ENCODE measurements at places on chromosomes 1 and 21.

GRCh38 chr1:65001231-65001792, 35.0 kb upstream of the JAK1 start:
- DNase-seq = peak; percentile 56

DNA sequence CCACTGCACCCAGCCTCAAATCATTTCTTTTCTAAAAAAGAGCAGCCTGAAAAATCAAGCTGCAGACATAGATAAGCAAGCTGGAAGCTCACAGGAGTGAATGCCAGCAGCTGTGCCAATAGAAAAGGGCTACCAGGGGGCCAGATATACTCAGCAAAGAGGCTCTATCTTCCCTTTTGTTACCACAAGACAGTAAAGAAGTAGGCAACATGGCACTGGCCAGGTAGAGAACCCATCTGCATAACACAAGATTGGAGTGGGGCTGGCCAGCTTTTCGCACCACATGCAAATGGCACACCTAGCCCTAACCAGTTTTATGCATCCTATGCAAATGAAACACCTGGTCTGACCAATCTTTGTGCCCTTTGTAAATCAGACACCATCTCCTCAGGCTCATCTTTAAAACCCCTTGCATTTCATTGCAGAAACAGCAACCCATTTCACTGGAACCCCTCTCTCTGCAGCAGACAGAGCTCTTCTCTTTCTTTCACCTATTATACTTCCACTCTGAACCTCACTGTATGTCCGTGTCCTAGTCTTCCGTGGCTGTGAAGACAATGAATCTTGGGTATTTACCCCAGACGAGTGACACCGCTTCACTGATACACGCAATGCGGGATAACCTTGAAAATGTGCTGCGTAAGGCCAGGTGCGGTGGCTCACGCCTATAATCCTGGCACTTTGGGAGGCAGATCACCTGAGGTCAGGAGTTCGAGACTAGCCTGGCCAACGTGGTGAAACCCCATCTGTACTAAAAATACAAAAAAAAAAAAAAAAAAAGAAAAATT, 15.1 kb downstream of the CASP9 start:
- DNase-seq = no peak

GRCh38 chr1:4562321-4562720, 92.1 kb upstream of the AJAP1 start:
- DNase-seq = no peak

DNA sequence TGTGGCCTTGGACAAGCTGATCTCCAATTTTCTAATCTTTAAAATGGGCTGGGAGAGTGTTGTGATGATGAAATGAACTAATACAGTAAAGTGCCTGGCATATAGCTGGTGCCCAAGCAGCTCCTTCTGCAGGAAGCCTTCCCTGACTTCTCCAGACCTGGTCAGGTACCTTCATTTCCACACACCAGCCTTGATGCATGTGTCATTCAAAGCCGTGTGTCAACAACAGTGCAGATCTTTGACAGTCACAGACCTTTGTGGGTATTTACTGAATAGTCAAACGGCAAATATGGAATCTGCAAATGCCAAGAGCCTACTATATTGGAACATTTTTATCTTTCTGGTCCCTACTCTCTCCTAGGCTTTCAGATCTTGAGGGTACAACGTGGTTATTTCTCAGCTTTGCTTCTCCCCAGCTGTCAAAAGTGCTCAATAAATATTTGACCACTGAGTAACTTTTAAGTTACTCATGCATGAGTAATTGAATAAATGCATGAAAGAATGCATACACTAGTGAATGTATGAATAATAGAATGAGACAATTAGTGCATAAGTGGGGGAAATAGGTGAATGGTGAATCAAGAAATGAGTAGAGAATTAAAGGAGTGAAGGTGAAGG, 75.4 kb downstream of the MDM4 start:
- no peak for DNase-seq

- no peak for DNase-seq
Measured at GRCh38 chr1:182146286-182146685, 84.8 kb upstream of the ZNF648 start.

DNA sequence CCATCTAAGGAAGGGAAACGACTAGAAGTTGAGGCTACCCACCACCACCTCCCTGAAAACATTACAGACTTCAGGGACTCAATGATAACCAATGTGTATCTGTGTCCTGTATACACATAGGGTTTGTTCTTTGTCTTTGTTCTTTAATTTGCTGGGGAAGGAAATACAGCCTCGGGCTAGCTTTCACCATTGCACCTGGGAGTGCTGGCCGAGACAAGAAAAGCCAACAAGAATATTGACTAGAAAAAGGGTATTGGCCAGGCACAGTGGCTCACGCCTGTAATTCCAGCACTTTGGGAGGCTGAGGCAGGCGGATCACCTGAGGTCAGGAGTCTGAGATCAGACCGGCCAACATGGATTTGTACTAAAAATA, 50.4 kb downstream of the MDM4 start:
- no peak for DNase-seq

GRCh38 chr1:219442611-219443061, 170.3 kb downstream of the ZC3H11B start:
- no peak for DNase-seq

DNA sequence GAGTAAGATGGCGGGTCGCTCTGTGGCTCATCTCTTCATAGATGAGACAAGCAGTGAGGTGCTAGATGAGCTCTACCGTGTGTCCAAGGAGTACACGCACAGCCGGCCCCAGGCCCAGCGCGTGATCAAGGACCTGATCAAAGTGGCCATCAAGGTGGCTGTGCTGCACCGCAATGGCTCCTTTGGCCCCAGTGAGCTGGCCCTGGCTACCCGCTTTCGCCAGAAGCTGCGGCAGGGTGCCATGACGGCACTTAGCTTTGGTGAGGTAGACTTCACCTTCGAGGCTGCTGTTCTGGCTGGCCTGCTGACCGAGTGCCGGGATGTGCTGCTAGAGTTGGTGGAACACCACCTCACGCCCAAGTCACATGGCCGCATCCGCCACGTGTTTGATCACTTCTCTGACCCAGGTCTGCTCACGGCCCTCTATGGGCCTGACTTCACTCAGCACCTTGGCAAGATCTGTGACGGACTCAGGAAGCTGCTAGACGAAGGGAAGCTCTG, 2.4 kb downstream of the TNFAIP8L2 start:
- no peak for DNase-seq

DNA sequence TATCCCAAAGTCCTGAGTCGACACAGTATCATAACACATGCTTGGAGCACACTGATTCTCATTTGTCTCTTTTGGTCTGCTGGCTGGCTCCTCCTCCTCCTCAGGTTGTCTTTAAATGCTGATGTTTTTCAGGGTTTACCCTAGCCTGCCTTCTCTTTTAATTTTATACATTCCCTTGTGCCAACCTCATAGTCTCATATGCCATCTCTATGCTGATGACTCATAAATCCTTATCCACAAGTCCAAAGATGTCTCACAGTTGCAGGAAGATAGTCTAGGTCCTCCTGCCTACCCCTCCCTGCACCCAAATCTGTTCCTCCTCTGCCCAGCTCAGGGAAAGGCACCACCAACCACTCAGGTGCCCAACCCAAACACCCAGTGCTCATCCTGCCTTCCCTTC, 108.3 kb downstream of the SIPA1L2 start:
- no peak for DNase-seq

GRCh38 chr1:227728892-227729143, 6.3 kb downstream of the JMJD4 start:
- DNase-seq = no peak

- DNase-seq = no peak
Measured at GRCh38 chr1:22805672-22806038, 95.0 kb downstream of the EPHB2 start.

- no peak for DNase-seq
Measured at GRCh38 chr1:34087986-34088385, 77.0 kb downstream of the CSMD2 start.

- DNase-seq = no peak
Measured at GRCh38 chr1:183871142-183871541, 66.2 kb downstream of the RGL1 start.

DNA sequence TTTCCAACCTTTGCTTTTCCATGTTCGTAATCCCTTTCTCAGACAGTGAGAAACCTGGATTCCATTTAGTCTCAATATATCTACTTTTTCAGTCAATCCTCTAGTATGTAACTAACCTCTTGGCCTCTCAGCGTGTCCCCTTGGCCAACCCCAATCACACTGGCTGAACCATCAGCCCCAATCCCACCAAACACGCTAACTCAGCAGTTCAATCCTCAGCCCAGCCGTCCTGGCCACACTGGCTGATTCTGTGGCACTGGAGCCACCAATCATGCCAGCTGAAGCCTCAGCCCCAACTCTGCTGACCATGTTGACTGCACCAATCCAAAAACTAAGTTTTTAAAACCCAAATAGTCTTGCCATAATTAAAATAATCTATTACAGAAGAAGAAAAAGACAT, 6.6 kb upstream of the MGST3 start:
- no peak for DNase-seq

DNA sequence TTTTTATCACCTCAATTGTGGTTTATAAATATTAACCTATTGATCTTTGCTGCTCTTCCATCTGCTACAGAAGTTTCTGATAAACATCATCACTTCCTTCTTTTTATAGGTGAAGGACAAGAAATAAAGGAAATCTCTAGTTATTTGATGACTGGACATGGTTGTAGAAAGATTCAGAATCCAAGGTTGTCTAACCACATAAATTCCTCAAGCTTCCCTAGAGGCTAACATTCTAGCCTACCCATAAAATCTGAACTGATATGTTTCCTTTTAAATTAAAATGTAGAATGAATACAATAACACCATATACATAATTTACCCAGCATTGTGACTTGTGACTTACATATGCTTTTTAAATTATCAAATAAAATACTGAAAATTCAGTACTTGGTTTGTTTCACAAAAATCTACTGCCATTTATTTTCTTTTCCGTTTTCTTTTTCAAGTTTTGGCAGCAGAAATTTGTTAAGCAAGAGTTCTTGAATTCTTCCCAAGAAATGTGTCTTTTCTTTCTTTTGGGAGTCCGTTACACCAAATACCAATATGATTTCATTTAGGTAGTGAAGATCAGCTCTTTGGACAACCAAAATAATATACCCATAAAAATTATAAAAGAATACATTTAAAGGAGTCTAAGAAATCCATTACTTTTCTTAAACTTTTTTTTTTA, 513.2 kb upstream of the ADGRL2 start:
- DNase-seq = no peak

DNA sequence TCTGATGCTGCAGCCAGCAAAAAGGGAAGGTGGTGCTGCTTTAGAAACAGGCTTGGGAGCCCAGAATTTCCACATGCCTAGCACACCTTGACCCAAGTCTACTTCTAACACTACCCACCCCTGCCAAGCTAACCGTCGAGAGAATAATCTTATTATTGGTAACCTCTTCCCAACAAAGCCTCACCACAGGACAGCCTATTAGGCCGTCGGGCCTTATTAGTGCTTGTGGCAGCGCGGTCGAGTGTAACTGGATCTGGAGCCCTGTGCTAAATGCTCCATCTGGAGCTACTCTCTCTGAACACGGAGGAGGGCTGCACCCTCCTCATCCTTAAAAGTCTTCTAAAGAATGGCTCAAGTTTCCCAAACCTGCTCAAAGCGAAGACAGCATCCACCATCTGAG, 165.5 kb upstream of the NFIA start:
- DNase-seq = no peak

GRCh38 chr21:17988102-17988437, 168.9 kb upstream of the C21orf91 start:
- DNase-seq = no peak

GRCh38 chr21:14526836-14527695, 19.0 kb downstream of the SAMSN1 start:
- DNase-seq = no peak

GRCh38 chr21:19368944-19369343, 965.4 kb upstream of the TMPRSS15 start:
- DNase-seq = no peak

DNA sequence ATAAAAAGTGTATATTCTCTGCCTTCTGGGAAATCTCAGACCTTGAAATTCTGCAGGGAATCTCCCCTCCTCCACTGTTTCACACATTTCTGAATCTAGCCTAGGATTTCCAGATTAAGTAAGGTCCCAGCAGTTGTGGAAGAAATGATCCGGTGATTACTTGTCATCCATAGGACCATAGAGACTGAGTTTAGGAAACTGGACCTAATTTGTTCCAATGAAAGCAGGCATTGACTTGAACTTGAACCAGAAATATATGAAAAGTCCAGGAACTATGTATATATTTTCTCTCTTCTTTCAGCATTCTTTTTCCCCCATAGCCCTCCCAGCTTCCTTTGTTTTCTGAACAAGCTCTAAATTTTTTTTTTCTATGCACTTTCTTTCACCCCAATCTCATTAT, 149.5 kb upstream of the SPAG17 start:
- no peak for DNase-seq

DNA sequence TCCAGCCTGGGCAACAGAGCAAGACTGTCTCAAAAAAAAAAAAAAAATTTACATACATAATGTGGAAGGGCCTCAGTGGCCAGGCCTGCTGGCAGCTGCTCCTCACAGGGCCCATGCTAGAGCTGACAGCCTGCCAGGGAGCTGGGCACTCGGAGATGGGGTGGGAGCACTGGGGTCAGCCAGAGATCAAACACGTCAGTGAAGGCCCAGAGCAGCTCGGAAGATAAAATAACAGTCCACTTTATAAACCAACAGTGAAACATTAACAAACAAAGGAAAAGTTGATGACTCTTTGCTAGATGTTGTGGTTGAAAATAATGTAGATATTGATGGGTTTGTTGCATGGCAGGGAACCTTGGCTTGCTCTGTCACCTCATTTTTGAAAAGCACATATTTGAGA, 42.7 kb downstream of the ATP5PF start:
- no peak for DNase-seq

- no peak for DNase-seq
Measured at GRCh38 chr1:38242506-38242905, 195.9 kb upstream of the POU3F1 start.

DNA sequence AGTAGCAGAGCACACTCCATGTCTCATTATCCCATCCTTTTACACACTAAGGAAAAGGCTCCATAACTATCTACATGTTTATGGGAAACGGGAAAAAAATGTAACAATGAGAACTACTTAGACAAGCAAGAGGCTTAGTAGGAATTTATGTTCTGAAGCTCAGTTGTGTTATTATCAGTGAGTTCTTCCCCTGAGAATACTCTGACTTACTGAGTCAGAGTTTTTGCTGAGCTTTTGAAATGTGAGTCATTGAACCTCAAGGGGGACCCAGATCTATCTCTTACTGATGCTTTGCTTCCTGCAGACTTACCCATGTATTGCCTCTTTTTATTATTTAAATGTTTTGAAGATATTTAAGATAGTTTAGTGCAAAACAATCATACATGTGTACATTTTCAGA, 20.1 kb downstream of the CFHR5 start:
- no peak for DNase-seq

GRCh38 chr1:42593486-42594100, 64.6 kb upstream of the PPIH start:
- DNase-seq = no peak

Measured in activated CD4-positive, alpha-beta T cell treated with anti-CD3 and anti-CD28 coated beads for 1 hour (primary cell).